Uterus (tissue), 4 donors: ENCODE measurements at places on chromosomes 16 and 17.

DNA sequence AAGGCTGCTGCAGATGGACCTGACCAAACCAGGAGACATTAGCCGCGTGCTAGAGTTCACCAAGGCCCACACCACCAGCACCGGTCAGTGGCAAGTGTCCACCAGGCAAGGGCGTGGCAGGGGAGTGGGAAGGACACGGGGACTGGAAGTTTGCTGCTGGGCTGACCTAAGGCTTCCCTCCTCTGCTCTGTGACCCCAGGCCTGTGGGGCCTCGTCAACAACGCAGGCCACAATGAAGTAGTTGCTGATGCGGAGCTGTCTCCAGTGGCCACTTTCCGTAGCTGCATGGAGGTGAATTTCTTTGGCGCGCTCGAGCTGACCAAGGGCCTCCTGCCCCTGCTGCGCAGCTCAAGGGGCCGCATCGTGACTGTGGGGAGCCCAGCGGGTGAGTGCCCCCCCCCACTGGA lies 4.8 kb downstream of the HSD11B2 start:
- DNase-seq = no peak

GRCh38 chr17:3576970-3577369 lies 19.4 kb upstream of the TRPV3 start:
- no peak for DNase-seq

DNA sequence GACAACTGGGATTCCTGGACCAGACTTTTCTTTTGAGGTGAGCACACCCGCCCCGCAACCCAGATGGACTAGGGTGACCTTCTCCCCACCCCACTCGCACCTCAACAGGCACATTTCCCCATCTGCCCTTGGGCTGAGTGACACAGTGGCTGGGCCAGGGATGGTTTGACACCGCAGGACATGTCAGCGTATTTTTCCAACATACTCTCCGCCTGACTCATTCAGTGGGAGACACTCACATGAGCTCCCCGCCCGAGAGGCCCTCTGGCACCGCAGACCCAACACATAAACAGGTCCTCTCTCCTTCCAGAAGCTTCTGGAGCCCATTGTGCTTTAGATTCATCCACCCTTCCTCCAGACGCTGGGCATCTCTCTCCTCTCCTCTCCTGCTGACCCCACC lies 69.4 kb downstream of the ZDHHC7 start:
- DNase-seq = no peak

- no peak for DNase-seq
These were observed 888 bp downstream of the ACSM5 start for GRCh38 chr16:20410121-20410723.

- DNase-seq = no peak
These were observed 4.2 kb downstream of the FBRS start for GRCh38 chr16:30662449-30662848.

DNA sequence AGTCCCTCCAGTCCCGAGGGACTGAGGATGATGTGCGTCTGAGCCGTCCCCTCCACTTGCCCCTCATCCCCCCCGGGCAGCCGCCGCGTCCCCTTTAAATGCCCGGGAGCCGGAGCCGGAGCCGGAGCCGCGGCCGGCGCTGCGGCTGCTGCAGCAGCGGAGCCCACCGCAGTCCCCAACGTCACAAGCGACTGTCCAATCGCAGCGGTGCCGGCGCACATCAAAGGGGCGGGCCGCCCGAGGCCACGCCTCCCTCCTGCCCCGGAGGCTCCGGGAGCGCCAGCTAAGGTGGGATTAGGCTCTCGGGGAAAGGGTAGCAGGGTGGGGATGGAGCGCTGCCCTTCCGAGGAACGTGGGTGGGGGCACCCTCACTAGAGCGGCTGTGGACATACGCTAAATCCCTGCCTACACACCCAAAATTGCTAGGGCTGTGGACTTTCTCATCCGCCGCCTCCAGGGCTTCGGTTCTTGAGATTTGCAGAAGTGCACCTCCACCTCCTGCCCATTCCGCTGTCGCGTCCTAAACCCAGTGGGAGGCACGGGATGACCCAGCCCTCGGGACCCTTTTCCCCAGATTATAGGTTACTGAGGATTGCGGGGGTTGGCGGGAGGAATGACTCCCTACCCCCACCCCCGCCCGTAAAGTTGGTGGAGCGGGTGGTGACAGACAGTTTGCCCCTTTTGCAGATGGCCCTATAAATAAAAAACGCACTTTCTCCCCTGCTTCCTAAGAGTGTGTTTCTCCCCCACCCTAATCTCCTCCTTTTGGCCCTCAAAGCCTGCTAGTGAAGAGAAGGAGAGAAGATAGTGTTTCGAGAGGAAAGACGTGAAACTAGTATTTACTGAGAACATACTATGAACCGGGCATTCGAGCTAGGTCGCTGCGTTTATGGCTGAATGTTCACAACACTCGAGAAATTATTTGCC lies at the start of gene PHOSPHO1:
TSS of gene PHOSPHO1 (minus strand) at position 152 of the 927 bp plus-strand sequence. CDS start 4,096 bp downstream, outside the sequence.
- DNase-seq = peak; percentile 74

DNA sequence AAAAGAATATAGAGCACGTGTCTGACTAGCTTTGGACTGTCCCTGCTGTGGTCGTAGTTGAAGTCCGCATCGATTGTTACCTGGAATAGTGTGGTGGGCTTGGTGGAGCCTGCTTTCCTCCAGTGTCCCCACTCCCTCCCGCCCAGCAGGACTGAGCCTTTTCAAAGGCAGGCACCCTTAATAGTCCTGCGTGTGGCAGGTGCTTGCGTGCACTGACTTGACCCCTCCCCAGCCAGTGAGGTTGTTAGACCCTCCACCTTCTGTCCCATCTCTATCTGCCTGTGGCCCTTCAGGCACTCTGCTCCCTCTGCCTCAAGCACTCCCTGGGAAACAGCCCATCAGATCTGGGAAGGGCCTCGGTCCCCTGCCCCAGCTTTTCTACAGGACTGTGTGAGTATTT lies 36.6 kb downstream of the TMEM11 start:
- peak; percentile 3 for DNase-seq

GRCh38 chr16:14672403-14672971 lies 21.6 kb downstream of the PLA2G10 start:
- DNase-seq = no peak

GRCh38 chr16:27762441-27762840 lies 212.5 kb downstream of the KATNIP start:
- DNase-seq = no peak

GRCh38 chr17:57811638-57812280 lies 38.1 kb downstream of the MRPS23 start:
- no peak for DNase-seq

- no peak for DNase-seq
These were observed 226.4 kb upstream of the MAF start for GRCh38 chr16:79826732-79827475.

DNA sequence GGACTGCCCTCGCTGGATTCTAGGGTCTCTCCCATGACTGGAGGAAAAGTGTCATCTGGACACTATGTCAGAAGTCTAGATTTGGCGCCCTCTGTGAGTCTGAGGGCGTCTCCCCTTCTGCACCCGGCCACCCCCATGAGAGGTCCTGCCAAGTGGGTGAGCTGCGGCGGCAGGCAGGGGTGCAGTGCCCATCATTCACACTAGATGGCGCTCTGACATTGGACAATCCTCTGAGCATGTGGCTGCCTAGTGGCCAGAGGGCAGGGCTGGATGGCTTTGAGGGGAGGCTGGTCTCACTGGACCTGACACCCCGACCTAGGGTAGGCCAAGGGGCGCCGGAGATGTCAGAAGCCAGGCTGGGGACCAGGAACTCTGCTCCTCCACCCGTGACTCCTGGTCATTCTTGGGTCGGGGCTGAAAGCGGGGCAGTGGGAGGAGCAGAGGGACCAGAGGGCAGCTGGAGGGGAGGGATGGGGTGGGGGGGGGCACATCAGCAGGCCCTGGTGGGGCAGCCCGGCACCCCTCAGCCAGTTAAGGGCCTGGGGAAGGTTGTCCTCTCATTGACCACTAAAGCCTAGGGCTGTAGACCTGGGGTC lies 28.0 kb downstream of the MRM1 start:
- peak; percentile 74 for DNase-seq

DNA sequence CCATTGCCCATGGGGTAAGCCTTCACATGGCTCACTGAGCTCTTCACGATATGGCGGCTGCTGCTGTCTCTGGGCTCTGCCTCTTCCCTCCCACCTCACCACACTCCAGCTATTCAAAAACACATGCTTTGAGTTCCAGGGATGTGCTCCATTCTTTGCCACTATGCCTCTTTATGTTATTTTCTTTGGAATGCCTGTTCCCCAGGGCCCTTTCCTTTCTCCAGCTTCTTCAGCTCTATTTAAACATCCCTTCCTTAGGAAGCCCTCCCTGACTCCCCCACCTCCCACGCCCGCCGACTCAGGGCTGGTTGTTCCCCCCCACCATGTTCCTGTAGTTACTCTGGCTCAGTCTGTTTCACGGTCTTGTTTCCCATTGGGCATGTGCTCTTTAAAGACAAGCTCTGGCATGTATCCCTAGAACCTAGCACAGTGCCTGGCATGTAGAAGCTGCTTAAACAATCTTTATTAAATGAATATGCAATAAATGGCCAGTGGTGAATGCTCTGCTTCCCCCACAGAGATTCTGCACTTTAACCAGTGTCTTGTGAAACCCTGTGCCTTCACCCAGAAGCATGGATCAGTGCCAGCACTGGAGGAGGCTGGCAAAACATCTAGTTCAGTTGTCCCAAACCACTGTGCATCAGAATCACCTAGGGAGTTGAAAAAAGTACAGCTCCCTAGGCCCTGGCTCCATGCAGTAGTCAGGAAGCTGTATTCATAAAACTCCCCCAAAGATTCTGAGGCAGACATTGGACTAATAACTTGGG lies 6.9 kb downstream of the MYCBPAP start:
- no peak for DNase-seq

- no peak for DNase-seq
These were observed 86.9 kb upstream of the HLF start for GRCh38 chr17:55177855-55178217.

- no peak for DNase-seq
These were observed 33.8 kb downstream of the GTF3C1 start for GRCh38 chr16:27515874-27516353.

DNA sequence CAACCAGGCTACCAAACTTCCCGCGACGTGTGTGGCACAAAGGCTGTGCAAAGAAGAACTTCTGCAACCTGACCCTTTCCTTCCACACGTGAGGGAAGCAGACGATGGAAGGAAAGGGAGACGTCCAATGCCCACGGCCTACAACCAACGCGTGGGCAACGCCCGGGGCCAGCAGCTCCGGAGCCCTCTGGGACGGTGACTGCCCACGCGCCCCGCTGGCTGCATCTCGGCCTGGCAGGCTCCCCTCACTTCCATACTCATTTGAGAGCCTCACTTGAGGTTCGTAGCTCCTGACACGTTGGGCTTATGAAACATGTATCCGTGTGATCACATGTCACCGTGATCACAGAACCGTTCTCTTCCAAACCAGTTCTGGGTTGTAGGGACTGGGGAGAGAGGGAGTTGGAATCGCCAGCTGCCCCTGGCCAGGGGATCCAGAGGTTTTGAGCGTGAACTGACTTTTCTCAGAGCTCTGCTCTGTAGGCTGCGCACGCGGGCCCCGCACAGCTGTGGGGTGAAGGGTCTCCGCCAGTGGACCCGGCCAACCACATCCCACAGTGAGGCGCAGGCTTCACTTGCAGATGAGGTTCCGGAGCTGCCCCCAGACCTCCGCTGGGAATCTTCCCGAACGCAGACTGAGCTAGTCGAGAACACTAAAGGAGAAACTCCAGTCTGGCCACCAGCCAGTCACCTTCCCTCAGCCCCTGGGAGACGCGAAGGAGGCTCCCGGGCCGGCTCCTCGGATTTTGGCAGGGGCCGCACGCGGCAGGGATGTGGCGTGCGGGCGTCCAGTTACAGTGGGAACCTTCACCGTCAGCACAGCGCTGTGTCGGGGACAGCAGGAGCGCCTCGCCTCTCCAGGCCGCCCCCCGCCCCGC lies 1.0 kb downstream of the LMF1 start:
- no peak for DNase-seq

- no peak for DNase-seq
These were observed 2.1 kb upstream of the MRPL28 start for GRCh38 chr16:372302-372983.

DNA sequence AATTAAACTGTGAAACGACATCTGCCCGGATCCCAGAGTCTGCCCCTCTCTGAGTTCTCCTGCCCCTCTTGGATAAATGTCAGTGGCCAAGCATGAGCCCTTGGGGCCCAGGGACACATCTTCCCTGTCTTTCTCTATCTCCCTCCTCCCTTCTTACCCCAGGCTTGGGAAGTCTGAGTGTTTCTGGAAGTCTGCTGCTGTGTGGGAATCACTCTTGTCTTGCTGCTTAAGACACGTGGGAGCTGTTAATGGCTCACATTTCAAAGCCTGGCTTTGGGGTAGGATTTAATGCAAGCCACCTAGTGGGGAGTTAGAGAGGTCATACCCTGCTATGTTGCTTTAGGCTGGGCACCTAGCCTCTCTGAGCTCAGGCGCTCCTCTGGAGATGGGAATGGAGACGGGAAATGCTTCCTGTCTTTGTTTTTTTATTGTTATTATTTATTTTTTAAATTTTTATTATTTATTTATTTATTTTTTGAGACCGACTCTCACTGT lies 218.5 kb upstream of the CIBAR2 start:
- no peak for DNase-seq

- DNase-seq = no peak
These were observed 5.4 kb downstream of the TPSD1 start for GRCh38 chr16:1261131-1261892.

- peak; percentile 78 for DNase-seq
These were observed 43.6 kb downstream of the SMG6 start for GRCh38 chr17:2259769-2260536.

DNA sequence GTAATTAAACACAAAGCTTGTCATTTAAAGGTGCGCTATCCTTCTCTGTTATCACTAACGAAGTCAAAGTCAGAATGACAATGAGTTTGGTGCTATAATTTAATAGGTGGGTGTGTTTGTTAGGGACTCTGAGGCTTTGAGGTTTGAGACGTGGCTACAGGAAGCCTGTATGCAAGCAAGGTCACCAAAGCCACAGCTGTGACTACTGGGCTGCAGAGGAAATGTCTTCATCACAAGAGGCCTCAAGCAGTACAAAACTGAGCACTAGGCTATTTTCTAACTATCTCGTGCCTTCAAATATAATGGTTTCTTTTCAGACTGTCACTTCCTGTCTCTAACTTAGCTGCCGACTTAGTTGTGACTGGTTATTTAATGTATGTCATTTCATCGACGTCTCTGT lies 141.2 kb downstream of the AATF start:
- DNase-seq = no peak

DNA sequence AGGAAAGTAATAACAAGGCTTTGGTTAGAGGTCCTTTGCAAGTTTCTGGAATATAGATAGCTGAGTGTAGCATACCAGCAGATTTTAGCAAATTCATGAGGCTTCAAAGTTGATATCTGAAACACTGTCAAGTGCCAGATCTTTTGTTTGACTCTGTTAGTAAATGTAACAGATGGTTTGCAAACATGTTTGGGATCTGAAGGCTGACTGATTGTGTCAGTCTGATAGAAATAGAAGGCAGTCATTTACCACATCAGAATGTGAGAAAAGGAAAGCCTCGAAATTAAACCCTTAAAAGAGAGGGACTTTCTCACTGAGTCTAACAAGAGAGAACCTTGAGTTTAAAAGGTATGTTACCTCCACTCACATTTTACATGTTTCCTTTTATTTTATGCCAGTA lies 371.5 kb downstream of the KIF2B start:
- DNase-seq = no peak
